Stimulated activated CD8-positive, alpha-beta memory T cell treated with anti-CD3 and anti-CD28 coated beads, Interleukin-15, amount 100 ng/mL, for 48 hours (primary cell): ENCODE measurements at places on chromosomes 12 and 14.

- DNase-seq: no peak
Observed at GRCh38 chr14:44663136-44663535, 156.1 kb upstream of the FSCB start.

DNA sequence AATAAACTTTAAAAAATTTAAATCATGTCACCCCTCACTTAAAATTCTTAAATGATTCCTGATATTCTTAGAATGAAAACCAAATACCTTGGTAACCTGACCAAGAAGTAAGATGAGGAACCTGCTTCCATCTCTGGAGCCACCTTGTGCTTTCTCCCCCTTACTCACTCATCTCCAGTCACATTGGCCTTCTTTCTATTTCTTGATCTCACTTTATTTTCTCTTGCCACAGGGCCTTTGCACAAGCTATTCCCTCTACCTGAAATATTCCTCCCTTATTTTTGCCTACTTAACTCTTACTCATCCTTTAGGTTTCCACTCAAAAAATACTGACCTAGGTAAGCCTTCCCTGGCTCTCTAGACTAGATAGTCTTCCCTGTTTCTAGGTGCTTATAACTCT lies 5.1 kb downstream of the ZCRB1 start:
- no peak for DNase-seq

DNA sequence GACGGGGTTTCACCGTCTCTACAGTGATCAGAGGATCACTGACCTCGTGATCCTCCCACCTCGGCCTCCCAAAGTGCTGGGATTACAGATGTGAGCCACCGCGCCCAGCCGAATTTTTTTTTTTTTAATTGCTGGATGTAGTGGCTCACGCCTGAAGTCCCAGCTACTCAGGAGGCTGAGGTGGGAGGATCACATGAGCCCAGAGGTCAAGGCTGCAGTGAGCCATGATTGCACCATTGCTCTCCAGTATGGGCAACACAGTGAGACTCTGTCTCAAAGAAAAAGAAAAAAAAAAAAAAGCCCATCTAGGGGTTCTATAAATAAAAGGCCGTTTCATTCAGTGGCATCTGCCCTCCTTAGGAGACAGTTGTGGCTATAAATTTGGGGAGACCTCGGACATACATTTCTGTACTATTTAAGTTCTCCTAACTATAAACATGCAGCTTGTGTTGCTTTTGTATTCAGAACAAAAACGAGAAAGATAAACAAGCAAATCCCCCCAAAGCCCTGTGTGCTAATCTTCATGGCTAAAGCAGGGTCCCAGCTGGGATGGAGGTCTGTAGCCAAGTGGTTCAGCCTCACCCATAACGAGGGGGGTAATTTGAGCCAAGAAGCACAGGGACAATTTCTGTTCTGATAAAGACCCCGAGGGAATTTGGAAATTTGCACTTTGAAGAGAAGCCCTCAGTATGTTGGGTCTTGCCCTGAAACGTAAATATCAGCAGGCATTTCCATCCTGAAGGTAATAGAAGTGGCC lies 35.0 kb upstream of the BCL7A start:
- DNase-seq: no peak

DNA sequence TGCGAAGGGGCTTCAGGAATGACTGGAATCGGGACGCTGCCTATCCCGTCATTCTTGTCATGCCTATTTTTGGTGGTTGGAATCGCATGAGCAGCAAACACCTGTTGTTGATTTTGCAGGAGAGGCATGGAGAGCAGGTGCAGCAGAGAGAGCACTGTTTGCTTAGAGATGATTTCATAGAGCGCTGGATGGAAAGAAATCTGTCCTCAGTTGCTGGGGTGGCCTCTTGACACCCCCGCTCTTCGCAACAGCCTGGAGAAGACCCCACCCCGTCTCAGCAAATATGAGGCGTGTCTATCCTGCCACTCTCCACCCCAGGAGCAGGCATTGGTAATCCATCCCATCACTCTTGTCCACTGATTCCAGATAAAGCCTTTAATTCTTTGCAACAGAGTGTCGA lies 19.3 kb upstream of the NCOR2 start:
- DNase-seq: no peak

DNA sequence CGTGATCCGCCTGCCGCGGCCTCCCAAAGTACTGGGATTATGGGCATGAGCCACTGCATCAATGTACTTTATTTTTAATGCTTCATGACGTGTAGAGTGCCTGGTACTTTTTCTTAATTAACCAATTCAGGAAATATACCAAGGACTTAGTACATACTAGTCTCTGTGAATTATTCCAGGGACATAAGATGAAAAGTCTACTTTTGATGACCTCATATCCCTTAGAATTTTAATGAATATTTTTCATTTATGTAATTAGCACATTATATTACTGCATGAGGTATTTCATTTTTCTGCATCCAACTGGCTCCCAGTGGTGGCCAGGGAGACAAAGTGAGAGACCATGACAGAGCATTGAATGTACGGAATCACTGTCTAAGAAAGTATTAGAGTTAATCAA lies 577.7 kb upstream of the NOVA1 start:
- DNase-seq: no peak

DNA sequence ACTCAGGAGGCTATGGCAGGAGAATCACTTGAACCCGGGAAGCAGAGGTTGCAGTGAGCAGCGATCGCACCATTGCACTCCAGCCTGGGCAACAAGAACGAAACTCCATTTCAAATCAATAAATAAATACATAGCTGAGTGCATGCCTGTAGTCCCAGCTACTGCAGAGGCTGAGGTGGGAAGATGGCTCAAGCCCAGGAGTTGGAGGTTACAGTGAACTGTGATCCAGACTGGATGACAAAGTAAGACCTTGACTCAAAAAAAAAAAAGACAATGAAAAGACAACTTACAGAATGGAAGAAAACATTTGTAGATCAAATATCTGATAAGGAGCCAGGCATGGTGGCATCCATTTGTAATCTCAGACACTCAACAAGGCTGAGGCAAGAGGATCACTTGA lies 27.6 kb downstream of the ZFYVE1 start:
- DNase-seq: no peak

GRCh38 chr14:50410921-50411320 lies 14.2 kb upstream of the CDKL1 start:
- DNase-seq: no peak

- DNase-seq: no peak
Observed at GRCh38 chr12:52014567-52015530, 8.1 kb downstream of the TAMALIN start.

DNA sequence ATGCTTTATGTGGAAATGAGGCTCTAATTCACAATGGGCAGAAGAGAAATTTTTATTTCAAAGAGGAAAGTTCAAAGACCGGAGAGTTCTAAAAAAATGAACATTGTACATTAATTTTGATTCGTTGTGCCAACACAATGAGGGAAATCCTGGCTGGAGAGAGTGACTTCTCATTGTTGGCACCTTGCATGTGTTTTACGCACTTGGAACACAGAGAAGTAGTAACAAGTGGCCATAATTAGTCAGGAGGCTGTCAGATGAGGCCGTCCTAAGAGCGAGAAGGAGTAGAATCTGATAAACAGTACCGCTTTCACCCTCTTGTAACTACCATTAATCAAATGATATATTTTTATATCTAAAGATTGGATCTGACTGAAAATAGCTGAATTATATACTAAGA lies 6.9 kb downstream of the LMO3 start:
- no peak for DNase-seq

DNA sequence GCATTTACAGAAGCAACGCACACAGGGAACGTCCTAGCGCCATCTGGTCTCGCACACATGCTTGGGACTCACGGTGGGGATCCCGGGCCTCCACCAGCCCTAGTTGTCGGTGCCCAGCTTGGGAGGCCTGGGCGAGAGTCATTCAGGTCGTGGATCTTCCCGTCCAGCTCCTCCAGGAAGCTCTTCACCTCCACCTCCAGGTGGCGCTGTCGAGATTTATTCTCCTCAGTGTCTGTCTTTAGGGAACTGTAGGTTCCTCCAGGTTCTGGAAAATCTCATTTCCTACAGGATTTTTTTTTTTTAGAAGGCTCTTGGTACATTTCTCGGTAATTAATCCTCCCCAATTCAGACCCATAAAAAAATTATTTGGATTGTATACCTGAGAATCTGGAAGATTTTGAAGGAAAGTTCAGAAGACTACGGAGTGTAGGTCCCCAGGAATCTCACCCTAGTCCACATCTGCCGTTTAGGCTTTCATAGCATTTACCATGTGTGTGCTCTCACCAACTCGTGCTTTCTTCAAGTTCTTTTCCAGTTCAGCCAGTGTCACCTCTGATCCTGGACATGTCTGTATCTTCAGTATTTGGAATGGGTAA lies 910.0 kb downstream of the TMEM121 start:
- peak; percentile 37 for DNase-seq

- DNase-seq: peak; percentile 25
Observed at GRCh38 chr12:188910-189621, 24.9 kb downstream of the SLC6A12 start.

DNA sequence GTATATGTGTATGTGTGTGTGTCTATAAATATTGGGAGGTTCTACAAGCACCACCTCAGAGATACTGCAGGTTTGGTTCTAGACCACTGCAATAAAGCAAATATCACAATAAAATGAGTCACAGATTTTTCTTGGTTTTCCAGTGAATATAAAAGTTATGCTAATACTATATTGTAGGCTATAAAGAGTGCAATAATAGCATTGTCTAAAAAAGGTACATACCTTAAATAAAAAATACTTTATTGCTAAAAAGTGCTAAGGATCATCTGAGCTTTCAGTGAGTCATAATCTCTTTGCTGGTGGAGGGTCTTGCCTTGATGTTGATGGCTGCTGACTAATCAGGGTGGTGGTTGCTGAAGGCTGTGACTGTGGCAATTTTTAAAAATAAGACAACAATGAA lies 111.1 kb downstream of the VEZT start:
- no peak for DNase-seq

- peak; percentile 74 for DNase-seq
Observed at GRCh38 chr14:68977718-68978171, 1.4 kb downstream of the ACTN1 start.

DNA sequence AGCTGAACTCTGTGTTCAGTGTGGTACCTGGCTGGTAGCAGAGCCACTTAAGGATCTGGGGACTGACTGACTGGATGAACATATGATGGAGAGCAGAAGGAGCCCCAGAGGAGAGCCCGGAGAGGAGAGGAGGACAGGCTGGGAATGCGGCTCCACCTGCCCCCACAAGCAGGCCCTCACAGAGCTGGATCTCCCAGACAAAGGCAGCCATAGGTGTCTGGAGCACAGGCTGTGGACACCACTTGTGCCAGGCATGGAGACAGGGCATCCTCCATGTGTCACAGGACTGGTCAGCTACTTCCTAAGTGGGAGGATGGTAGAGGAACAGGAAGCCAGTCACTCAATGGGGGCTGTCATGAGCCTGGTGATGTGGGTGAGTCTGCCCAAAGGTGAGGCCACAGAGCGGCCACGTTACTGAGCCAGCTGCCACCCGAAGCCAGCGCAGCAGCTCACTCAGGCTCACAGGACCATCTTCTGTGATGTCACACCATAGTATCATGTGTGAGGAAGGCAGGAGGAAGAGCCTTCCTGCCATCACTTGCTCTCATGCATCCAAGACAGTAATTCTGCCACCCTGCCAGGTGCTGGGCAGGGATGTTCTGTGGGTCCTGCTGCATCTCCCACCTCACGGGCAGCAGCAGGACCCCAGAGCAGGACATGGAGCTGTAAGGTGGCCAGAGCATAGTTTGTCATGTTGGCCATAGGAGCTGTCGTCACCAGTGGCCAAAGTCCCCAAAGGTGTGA lies 72.1 kb downstream of the PRIMA1 start:
- no peak for DNase-seq

GRCh38 chr12:27367078-27367477 lies 34.4 kb downstream of the BMAL2 start:
- no peak for DNase-seq

DNA sequence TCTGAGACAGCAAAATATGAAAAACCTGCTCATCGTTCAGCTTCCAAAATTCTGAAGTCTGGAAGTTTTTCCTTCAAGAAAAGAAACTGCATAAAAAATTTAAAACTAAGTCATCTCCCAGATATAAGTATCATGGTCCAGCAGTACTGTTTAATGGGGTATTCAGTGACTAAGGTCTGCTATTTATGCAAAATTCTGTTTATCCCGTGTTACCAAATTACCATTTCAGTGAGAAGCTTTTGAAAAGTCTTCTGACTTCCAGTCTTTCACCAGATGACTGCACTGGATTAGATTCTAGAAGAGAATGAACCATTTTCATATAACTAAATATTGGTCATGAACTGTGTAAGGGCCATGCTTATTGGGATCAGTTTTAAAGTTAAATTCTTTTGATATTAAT lies 67.9 kb downstream of the TMEM260 start:
- DNase-seq: no peak

GRCh38 chr14:91331721-91332120 lies 85.9 kb downstream of the CCDC88C start:
- DNase-seq: no peak

DNA sequence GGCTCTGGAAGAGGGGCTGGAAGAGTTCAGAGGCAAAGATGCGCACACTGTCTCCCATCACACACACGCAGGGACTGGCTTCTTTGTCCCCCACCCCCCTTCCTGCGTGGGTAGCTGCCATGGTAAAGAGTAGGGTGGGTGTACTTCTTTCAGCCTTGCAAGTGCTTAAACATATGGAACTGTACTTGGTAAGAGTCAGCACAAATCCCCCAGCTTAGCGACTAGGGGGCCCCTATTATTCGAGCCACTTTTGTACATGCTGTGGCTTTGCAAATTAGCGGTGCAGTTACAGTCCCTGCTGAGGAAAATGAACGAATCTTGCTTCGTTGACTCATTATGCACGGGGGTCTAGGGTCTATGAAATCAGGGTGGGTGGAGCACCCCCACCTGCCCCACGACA lies 123.8 kb downstream of the AACS start:
- DNase-seq: no peak

GRCh38 chr14:92959189-92959531 lies 36.2 kb downstream of the CHGA start:
- no peak for DNase-seq

DNA sequence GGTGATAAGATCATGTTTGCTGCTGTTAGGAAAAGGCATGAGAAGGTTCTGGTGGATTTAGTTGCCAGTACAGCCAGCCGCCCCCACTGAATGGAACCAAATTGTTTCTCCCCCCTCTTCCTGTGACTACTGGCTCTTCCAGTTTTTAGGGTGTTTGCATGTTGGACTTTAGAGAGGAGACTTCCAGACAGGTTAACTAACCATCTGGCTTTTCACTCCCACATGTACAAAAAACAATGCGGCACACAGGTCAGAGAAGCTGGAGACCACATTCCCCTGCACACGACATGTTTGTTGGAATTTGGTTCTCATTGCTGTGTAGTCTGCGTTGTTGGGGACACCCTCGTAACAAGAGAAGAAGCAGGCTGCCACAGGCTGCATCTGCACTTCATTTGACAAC lies 103.9 kb upstream of the TMEM132C start:
- no peak for DNase-seq

DNA sequence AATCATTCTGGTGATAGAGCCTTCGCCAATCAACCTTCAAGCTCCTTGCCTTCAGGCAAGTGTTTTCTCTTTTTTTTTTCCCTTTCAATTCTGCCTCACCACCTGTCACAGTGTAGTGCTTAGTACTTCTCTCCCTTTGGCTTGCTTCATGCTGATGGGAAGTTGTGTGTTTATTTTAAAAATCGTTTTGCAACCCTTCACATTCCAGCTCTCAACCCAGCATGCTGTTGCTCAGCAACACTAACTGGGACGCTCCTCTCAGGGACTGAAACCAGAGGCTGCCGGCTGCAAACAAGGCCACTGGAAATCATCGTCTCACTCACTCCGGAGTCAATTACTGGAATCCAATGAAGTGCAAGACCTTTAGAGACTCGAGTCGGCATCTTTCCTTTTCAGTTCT lies 342.7 kb downstream of the PRKD1 start:
- DNase-seq: no peak

- no peak for DNase-seq
Observed at GRCh38 chr14:22252686-22253085, 336.3 kb downstream of the DAD1 start.
